Fibroblast of lung (primary cell): ENCODE measurements at places on chromosomes 1 and 21.

DNA sequence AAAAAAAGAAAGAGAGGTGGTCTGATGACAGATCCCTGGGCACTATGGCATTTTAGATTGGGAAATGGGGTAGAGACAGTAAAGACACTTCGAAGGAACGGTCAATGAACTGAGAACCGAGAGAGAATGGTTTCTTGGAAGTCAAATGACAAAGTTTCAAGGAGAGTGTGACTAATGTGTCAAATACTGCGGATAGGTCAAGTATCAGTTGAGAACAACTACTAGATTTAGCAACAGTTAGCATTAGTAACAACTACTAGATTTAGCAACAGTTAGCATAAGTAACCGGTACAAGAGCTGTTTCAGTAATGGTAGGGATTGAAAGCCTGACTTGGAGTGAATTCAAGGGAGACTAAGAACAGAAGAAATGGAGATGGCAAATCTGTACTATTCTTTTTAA, 35.0 kb downstream of the UROD start:
- DNase-seq = no peak

GRCh38 chr1:10074059-10074851, 41.5 kb downstream of the UBE4B start:
- DNase-seq = peak; percentile 98

GRCh38 chr1:1554550-1554925, 14.1 kb upstream of the TMEM240 start:
- no peak for DNase-seq

GRCh38 chr21:16794950-16795349, 717.9 kb upstream of the CXADR start:
- peak; percentile 97 for DNase-seq

GRCh38 chr1:2098839-2099785, 48.9 kb downstream of the PRKCZ start:
- DNase-seq = no peak

DNA sequence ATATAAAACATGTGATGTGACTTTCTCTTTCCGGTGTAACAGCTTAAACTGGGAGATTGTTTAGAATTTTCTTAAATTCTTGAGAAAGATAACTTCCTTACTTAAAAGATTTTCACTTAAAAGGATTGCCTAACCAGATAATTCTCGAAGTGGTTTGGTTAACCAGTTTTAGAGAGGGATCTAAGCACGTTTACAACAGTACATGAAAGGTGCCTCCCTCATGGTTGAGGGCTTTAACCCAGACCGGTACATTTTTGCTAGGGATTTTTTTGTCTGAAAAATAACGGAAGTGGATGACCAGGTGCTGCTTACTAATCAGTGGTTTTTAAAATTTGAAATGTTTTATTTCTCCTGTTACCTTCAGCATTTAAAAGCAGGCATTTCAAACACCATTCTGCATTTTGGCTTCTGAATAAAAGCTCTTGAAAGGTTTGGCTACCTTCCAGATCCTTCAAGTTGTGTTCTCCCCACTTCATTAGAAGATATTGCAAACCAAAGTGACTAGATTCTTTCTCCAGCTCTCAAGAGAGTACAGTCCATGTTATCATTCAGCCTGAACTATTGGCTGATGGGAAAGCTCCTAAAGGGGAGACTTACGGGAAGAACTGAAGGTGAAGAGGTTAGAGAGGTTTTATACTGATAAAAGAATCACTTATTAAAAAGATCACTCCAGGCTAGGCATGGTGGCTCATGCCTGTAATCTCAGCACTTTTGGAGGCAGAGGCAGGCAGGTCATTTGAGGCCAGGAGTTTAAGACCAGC, 12.8 kb downstream of the S100PBP start:
- no peak for DNase-seq

GRCh38 chr1:1185101-1185765, 11.6 kb downstream of the TTLL10 start:
- DNase-seq = no peak

DNA sequence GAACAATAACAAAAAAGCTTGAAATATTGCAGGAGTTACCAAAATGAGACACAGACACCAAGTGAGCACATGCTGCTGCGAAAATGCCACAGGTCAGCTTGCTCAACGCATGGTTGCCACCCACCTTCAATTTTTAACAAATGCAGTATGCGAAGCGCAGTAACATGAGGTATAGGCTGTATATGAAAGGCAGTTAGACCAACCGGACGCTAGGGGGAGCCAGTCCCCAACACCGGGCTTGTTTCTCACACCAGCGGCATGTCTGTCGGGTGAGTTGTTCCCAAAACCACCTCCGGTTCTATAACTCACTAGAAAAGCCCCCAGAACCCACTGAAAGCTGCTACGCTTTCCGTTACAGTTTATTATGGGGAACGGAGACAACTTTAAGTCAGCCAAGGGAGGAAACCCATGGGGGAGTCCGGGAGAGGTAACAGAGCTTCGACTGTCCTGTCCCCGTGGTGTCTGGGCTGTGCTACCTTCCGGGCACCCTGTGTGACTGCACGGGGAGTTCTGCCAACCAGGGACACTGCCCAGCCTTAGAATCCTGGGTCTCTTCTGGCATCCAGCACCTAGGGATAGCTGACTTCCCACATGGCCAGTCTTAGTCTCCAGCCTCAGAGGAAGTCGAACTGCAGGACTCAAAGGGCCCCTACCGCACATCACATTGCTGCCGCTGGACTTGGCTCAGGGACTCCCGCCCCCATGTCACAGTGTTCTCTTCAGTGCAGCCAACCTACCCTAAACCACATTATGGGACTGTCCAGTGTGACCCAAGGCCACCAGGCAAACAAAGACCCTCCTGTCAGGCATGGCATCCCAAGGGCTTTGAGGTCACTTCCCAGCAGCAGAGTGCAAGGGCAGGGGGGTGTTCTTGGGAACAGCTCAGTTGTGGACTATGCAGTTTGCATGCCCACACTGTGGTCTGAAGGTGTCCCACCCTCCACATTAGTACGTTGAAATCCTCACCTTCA, 14.0 kb downstream of the RNF187 start:
- DNase-seq = peak; percentile 74

GRCh38 chr1:179353546-179353945, 12.2 kb upstream of the AXDND1 start:
- peak; percentile 88 for DNase-seq

DNA sequence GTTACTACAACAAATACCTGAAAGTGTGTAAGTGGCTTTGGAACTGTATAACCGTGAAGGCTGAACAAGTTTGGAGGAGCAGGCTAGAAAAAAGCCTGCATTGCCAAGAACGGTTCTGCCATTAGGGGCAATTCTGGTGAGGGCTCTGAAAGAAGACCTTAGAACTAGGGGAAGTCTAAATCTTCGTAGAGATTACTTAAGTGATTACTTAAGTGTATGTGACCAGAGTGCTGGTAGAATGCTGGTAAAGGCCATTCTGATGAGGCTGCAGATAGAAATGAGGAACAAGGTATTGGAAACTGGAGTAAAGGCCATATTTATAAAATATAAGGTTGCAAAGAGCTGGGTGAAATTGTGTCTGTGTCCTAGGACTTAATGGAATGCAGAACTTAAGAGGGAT, 158.0 kb downstream of the CLIC6 start:
- DNase-seq = no peak

DNA sequence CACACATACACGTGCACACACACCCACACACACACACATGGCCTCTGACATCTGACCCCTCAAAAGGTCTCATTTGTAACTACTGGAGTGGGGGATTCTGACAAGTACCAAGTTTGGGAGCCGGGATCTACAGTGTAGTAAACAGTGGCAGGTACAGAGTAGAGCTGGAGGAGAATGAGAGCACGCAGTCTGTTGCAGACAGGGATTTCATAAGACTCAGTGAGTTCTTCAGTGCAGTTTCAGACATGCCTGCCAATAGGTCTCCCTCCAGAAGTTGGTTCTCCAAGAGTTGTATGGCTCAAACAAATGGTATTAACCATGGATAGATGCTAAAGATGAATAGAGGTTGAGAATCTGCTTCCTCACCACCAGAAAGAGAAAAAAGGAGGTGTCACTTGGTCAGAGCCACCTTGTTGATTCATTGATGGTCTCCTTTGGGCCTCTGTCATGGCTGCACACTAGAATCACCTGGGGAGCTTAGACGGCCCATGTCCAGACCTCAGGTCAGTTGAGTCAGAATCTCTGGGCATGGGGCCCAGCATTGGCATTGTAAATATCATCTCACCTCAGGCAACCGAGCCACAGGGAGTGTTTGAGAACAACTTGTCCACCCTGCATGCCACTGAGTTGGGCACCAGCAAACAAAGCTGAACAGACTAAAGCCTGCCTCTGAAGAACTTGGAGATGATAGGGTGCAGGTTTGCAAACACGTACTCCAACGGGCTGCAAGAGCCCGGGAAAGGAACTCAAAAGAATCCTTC, 122.1 kb downstream of the EDEM3 start:
- no peak for DNase-seq

- peak; percentile 76 for DNase-seq
Measured at GRCh38 chr1:229059671-229060539, 211.0 kb upstream of the RAB4A start.

DNA sequence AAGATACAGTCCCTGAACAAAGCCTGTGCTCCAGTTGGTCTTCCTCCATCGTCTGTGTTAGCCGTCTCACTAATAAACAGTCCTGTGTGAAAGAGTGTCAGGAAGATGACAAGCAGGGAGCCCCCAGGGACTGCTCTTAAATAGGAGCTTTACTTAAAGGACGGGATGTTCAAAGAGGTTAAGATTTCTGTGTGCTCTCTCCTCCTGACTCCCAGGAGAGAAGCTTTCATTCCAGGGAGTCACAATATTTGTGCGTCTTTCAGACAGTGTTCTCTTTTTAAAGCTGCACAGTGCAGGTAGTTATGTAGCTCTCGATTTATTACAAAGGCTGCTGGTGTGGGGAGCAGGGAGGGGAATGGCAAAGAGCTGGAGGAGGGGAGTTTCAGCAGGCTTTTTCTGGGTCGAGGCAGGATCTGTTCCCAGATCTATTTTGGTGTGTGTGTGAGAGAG, 43.5 kb downstream of the STYXL2 start:
- DNase-seq = no peak

- peak; percentile 53 for DNase-seq
Measured at GRCh38 chr1:15246960-15247614, at the start of gene FHAD1. FHAD1 (plus strand) TSS chr1:15247223; CDS start chr1:15251785, 4,562 bp downstream.
